NCI-H2107 (cell line): ENCODE measurements at places on chromosomes 2 and 18.

- DNase-seq, result no peak
Measured at GRCh38 chr2:238404406-238405216, 22.1 kb upstream of the ASB1 start.

- DNase-seq, result no peak
Measured at GRCh38 chr2:223585666-223586065, 16.5 kb downstream of the SCG2 start.

DNA sequence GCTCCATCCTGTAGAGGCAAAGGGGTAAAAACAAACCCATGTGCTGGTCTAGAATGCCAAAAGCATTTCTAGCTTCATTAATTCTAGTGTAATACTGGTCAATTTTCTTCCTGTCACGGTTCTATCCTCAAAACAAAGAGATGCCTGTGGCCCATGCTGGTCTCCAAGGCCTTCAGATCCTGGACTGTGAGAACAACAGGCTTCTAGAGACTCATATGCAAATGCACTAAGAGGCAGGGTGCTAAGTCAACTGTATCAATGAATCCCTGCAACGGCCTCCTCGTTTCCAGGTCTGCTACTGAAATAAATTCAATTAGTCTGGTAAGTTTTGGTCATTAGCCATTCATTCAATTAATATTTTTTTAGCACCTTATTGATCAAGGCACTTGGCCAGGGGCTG, 4.0 kb downstream of the IFT172 start:
- no peak for DNase-seq

DNA sequence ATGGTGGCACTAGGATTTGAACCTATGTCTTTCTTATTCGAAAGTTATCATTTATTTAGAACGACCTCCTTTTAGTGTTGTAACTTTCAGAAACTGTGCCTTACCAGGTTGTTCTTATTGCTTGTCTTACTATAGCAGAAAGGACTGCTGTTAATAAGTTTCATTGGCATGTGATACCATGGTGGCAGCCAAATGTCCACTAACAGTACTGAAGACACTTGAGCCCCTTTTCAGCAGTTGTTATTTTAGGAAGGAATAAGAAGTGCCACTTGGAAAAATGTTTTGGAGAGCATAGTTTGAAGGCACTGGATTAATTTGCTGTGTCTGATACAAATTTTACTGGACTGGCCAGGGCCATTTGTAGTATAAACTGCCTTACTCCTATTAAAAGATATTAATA, 37.7 kb downstream of the CEP192 start:
- no peak for DNase-seq

GRCh38 chr2:21763501-21763900, 639.7 kb downstream of the TDRD15 start:
- no peak for DNase-seq
